ENCODE measurements at places on chromosomes 2 and 18.
A peak's percentile ranks its signal among the peaks of the same experiment; 100 is the strongest.

- DNase-seq: no peak
These were observed 259.3 kb downstream of the NRXN1 start for GRCh38 chr2:50772607-50773006.

GRCh38 chr2:3296182-3296972 lies 81.2 kb downstream of the EIPR1 start:
- no peak for DNase-seq

DNA sequence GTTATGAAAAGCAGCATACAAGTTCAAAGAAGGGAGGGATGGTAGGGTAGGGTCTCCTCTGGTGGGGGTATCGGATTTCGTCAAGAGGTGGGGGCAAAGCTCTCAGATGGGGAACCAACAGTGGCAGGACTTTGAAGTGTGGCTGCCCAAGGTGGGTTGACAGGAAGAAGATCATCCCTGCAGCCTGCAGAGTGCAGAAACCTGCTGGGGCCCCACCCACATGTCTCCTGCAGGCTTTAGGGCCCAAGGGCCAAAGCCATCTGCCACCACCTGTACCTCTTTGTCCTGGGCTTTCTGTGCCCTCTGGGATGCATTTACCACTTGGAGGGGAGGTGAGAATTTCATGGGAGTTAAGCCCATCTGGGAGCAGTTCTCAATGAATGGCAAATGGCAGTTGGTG lies 42.7 kb downstream of the KCNF1 start:
- no peak for DNase-seq

DNA sequence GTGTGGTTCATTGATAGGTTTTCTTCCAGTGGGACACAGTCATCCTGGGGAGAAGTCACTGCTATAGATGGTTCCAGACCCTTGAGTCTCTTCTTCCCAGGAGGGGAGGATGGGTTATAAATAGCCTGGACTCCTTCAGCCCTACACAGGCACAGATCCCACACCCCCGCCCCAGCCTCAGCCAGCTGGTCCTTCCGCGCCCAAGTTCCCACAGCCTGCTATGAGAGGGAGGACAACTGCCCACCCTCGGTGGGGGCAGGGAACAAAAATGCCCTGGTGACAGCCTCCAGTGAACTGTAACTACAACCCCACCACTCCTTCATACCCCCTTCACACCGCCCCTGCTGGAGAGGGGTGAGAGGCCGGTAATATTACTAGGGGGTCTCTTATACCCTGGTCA lies 3.2 kb downstream of the ZBTB7C start:
- DNase-seq: no peak

DNA sequence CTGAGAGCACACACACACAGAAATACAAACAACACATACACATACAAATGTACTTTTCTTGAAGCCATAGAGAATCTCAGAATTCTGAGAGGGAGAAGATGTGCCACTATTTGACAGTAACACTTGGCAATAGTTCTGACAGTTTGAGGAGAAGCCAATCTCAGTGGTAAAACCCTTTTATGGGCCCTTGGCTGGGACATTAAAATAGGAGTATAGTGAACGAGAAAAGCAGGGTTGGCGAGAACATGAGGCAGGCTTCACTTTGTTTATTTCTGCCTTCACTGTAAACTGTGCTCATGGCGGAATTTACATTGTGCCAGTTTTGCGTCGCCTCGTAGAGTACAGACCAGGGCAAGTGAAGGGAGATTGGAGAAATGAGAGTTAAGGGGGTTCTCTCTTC lies 449.4 kb upstream of the POU3F3 start:
- no peak for DNase-seq

GRCh38 chr18:10715791-10716190 lies 190.0 kb downstream of the NAPG start:
- peak; percentile 23 for DNase-seq

- DNase-seq: no peak
These were observed 3.4 kb downstream of the CHST9 start for GRCh38 chr18:27181726-27182125.

GRCh38 chr2:112077814-112078213 lies 22.7 kb downstream of the TMEM87B start:
- DNase-seq: no peak

- DNase-seq: no peak
These were observed 37.2 kb downstream of the AGPS start for GRCh38 chr2:177429688-177430325.

GRCh38 chr18:46222710-46223360 lies 118.7 kb downstream of the HAUS1 start:
- no peak for DNase-seq

GRCh38 chr18:63152791-63153190 lies 166.8 kb downstream of the BCL2 start:
- DNase-seq: no peak

DNA sequence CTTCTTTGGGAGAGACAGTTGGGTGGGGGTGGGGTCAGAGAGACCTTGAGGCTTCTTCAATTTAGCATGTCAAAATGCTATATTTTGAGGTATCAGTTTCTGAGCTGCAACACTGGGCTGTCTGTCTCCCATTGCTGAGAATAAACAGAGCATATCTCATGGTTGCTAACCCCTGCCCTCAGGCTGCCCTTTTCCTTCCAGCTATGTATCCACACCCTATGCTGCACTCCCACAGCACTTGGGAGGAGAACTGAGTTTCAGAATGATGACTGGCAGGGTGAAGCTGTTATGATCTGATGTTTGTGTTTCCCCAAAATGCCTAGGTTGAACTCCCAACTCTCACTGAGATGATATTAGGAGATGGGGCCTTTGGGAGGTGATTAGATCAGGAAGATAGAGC lies 794.0 kb downstream of the RNF144A start:
- DNase-seq: no peak

- no peak for DNase-seq
These were observed 3.1 kb upstream of the MALT1 start for GRCh38 chr18:58668211-58668610.

DNA sequence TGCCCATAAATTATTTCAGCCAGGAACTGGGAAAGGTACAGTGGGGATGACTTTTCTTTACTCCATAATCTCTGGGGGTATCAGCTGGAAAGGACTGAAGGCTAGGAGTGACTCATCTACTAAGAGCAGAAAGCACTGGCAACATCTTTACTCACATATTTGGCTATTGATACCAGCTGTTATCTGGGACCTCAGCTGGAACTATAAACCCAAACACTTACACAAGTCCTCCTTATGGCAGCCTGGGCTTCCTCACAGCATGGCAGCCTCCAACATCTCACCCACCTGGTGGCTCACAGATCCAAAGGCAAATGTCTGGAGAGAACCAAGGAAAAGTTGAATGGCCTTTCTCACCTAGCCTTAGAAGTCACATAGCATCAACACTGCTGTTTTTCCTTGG lies 379.0 kb upstream of the RND3 start:
- no peak for DNase-seq

DNA sequence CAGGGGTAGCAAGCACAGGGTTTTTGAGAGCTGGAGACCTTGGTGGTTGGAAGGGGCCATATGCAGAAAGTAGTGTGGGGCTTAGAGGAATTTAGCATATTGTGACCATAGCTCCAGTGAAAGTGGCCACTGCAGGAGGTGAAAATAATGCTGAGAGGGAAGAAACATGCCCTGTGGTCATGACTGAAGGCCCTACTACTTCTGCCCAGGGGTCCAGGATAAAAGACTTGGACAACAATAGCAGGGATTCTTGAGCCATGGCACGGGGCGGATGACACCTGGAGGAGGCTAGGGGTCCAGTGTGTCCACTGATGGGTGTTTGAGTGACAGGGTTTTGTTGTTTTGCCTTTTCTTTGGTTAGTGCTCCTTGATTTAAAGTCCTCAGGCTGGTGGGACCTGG lies 694.6 kb downstream of the CPS1 start:
- DNase-seq: no peak

DNA sequence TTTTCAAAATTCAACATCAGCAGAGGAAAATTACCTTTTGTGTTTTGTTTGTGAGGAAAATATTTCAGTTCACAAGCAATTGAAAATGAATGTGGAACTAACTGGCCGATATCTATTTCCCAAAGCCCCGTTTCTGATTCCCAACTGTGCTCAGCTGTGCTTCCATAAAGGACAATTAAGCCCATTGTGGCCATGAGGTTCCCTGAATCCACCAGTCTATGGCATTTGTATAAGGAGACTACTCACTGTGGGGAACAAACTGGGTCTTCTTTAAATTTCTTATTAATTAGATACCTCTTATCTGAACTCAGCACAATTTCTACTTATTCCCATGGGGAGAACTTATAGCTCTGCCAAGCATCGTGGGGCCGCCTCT lies 31.4 kb upstream of the AGAP1 start:
- peak; percentile 88 for DNase-seq

- no peak for DNase-seq
These were observed 58.4 kb downstream of the PARD6G start for GRCh38 chr18:80188643-80189530.

DNA sequence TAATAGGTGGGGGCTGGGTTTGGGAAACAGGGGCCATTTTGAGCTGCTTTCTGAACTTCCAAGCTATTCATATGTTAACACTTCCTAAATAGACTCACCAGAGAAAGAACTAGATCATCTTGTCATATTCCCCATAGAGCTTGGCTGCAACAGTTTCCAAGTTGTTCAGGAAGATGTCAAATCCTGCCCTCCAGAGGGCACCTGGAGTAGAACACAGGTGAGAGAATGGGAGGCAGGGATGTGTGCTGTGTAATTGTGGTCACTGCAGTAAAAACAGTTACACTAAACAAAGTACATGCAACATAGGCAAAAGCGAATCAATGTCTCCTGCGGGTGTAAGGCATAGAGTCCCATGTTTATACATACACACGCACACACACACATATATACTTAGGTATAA lies 34.5 kb upstream of the LRRC30 start:
- no peak for DNase-seq

DNA sequence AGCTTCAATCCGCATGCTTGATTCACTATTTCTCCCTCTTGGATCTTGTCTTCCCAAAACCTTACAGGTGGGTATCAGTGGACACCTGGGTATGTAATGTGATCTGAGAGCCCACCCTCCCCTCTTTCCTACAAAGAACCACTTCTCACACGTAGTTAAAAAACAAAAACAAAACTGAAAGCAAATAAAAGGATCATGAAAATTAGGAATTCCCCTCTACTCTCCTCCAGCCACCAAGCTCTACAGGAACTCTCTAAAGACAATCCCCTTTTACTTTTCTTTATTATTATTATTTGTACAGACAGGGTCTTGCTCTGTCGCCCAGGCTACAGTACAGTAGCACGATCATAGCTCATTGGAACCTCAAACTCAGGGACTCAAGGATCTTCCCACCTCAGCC lies 40.8 kb upstream of the MYO1B start:
- DNase-seq: no peak

DNA sequence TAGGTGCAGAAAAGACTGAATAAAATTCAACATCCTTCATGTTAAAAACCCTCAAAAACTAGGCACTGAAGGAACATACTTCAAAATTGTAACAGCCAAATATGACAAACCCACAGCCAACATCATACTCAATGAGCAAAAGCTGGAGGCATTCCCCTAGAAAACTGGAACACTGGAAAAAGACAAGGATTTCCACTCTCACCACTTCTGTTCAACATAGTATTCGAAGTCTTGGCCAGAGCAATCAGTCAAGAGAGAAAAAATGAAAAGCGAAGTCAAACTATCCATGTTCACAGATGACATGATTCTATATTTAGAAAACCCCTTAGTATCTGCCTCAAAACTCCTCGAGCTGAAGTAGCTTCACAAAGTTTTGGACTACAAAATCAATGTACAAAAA lies 282.3 kb downstream of the PID1 start:
- DNase-seq: no peak

DNA sequence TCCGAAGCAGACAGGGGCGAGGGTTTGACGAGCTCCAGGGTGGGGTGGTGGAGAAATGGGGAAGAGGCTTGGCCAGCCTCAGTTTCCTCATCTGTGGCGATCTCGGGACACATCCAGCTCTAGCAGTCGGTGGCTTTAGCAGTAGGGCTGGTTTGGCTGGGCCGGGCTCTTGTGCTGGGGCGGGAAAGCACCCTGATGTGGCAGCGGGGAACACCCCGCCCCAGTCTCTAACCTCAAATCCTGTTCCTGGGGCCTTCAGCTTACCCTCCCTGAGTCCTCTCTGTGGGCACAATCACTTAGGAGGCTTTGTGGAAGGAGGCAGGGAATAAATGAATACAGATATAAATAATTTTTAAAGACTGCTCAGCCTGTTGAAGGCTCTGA lies 26.5 kb upstream of the MCFD2 start:
- DNase-seq: no peak

GRCh38 chr18:6811816-6812215 lies 82.3 kb downstream of the ARHGAP28 start:
- no peak for DNase-seq

GRCh38 chr2:111182121-111182520 lies 61.4 kb downstream of the BCL2L11 start:
- DNase-seq: no peak

DNA sequence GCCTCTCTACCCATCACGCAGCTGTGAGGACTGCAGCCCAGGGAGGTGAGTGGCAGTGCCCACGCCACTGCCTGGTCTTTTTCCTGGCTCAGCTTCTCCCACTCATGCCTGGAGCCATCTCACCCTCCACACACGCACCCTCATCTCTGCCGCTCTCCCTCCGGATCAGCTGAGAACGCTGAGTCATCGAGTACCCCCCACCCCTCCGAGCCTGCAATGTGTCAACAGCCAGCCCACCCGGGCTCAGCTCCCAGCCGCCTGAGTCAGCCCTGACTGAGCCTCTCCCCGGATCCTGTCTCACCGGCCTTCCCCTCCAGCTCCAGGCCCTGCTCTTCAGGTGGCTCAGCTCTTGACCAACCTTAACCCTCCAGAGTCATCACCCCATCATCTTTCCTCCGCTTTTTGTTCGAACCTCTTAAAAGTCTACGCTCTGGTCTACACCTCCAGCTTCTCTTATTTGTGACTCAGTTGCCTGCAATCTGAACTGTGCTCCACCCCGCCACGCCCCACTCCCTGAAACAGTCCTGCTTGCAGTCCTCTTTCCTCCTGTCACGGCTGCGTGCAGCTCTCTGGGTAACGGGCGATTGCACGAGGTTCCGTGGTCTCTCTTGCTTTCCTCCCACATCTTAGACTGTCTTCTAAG lies 94.4 kb upstream of the ASAP2 start:
- DNase-seq: no peak

GRCh38 chr2:155842103-155842502 lies 490.4 kb downstream of the NR4A2 start:
- no peak for DNase-seq

GRCh38 chr18:12907258-12907925 lies 23.4 kb upstream of the PTPN2 start:
- DNase-seq: no peak

- no peak for DNase-seq
These were observed 402.6 kb downstream of the EIPR1 start for GRCh38 chr2:2974982-2975381.

GRCh38 chr2:137937246-137937645 lies 27.0 kb upstream of the HNMT start:
- DNase-seq: no peak

- no peak for DNase-seq
These were observed 90.1 kb downstream of the DPP4 start for GRCh38 chr2:161983866-161984265.

DNA sequence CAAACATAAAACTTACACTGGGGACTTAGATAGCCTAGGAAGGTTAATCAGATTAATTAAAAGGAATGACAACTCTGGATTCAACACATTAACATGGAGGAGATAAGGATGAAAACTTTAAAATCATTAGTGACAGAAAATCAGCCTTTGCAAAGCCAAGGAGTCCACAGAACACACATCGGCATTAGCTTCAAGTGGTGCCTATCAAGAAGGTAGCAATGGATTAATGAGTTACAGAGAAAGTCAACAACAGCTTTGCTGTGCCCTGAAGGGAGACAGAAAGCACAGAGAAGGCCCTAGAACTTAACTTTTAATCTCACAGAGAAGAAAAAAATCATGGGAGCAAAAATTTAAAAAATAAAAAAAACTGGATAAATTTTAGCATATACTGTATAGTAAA lies 88.6 kb downstream of the KCNH7 start:
- no peak for DNase-seq
